Esophagus squamous epithelium (tissue), 5 donors: ENCODE measurements at places on chromosomes 6 and 20. TPM values are rescaled to one million over a fixed set of nuclear protein-coding genes. Genes with fewer than 3 reads are reported as not detected.
A peak's percentile ranks its signal among the peaks of the same experiment; 100 is the strongest.

- DNase-seq: no peak
Measured at GRCh38 chr6:25487012-25487411, 165.0 kb upstream of the SCGN start.

- DNase-seq: no peak
Measured at GRCh38 chr6:9233226-9233625, 797.9 kb upstream of the SLC35B3 start.

- DNase-seq: no peak
Measured at GRCh38 chr6:19297880-19298279, 539.3 kb upstream of the ID4 start.

DNA sequence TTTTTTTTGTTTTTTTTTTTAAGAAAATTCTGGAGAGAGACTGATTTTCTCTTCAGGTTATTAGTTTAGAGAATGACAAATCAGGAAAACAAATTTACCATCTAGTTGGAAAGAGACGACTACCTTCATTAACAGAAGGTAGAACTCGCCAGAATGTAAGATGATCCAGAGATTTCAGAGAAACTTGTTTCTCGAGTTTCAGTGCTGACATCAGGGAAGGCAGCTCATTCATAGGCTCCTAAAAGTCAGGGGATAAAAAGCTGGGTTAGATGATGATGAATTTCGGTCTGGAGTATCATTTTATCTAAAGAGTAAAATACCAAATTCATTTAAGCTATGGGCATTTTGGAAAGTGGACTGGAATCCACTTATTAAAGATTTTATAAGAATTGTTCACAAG is 27.9 kb downstream of the ZNF334 start:
- no peak for DNase-seq

Gene IP6K3
- 5.5 TPM for total RNA-seq

Gene IL20RA
- total RNA-seq: 13.6 TPM

DNA sequence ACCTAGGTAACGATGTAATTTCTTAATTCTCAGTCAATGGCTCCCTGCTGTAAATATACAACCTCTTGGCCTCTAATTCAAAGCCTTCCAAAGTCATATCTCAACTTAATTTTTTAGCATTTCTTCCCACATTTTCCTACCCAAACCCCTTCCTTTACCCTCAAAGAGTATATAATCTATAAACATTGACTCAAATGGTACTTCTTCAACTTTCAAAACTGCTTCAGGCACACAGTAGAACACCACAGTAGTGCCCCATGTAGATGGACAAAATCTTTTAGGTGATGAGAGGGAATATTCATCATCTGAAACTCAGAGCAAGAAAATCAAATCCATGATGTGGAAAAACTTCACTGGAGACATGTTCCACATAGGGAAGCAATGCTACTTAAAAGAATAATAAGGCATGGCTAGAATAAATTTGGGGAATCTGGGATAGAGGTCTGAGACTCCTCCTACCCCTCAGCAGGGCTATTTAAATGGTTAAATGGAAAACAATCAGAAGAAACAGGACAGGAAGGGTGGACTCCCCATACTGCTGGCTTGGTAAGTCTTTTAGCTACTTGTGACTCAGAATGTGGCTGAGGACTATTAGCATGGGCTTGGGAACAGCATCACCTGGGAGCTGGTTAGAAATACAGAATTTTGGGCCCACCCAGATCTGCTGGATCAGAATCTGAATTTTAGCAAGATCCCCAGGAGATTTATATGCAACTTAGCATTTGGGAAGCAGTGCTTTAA is 6.4 kb downstream of the SLC22A2 start:
- no peak for DNase-seq

DNA sequence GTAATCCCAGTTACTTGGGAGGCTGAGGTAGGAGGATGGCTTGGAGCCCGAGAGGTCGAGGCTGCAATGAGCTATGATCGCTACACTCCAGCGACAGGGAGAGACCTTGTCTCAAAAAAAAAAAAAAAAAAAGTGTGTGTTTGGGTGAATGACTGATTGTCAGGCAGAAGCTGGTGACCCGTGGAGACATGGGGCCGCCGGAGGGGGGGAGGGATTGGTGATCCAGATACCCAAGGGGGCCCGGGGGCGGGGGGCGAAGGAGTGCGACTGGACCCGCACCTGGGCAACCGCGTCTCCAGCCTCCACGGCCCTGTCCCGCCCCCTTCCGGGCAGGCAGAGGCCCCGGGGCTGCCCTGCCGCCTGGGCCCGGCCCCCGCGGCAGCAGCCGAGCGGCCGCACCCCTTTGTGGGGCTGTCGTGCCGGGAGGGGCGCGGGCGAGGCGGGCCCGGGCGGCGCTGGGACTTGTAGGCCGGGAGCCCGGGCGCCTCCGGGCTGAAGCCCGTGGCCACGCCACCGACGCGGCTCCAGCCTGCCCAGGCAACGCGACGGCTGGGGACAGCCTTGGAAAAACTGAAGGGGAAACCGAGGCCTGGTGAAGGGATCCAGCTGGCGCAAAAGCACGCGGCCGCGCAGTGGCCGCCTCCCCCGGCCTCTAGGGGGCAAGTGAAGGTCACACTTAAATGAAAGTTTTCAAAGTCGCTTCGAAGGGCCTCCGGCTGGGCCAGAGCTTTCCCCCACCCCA is 2.1 kb upstream of the RBM38 start:
- DNase-seq: peak; percentile 34

DNA sequence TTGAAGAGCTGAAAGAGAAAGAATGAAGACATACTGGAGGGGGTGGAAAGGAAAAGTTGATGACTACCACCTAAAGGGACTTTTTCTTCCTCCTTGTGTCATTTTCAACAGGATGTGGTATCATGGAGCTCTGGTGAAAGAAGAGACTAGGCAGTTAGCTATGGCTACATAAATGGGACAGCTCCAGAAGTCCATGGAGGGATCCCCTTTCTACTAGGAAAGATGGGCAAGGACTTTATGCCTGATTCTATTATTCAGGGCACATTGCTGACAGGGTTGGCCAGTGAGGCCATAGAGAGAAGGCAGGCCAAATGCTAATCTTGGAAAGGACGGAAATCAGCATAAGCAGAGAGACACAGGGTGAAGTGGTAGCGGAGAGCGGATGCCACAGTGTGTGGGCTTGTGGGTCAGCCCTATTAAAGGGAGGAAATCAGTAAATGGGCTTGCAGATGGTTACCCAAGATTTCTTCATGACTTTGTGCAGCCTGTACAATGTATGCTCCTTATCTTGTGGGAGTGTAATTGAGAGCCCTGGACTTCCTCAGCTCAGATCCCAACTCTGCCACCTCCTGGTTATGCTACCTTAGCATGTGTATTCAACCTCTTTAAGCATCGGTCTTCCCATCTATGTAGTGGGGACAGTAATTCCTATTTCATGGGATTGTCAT is 77.4 kb upstream of the TMEM170B start:
- no peak for DNase-seq

Gene SEMG1
- total RNA-seq: not detected
